ENCODE measurements at places on chromosomes 1 and 21. TPM values are rescaled to one million over a fixed set of nuclear protein-coding genes. Genes with fewer than 3 reads are reported as not detected.

Gene LY9
- total RNA-seq, result not detected

Gene TTLL10
- total RNA-seq, result not detected

Gene CD1E
- not detected for total RNA-seq

Gene KIF14
- 1.6 TPM for total RNA-seq

Gene OLIG1
- total RNA-seq, result not detected

Gene CD2
- total RNA-seq, result not detected

Gene NADK
- 30.7 TPM for total RNA-seq

Gene TFF2
- not detected for total RNA-seq

Gene ARTN
- total RNA-seq, result under 0.01 TPM

Data from bronchial smooth muscle cell (primary cell).